Natural killer cell (primary cell): ENCODE measurements at places on chromosomes 3 and 15. TPM values are rescaled to one million over a fixed set of nuclear protein-coding genes. Genes with fewer than 3 reads are reported as not detected.

- no peak for DNase-seq
Observed at GRCh38 chr3:72319194-72320094, 528.8 kb downstream of the SHQ1 start.

GRCh38 chr15:53710906-53711305 lies 48.6 kb downstream of the WDR72 start:
- no peak for DNase-seq

ZNF660 gene
- total RNA-seq: 4.6 TPM

P2RY13 gene
- 6.5 TPM for total RNA-seq

SSR3 gene
- 60.7 TPM for total RNA-seq

DNAH12 gene
- total RNA-seq: 0.21 TPM

PHLDB2 gene
- total RNA-seq: 63.3 TPM

SEMA3G gene
- total RNA-seq: 0.07 TPM

GRCh38 chr3:113431811-113432210 lies 9.5 kb downstream of the CFAP44 start:
- DNase-seq: no peak

- no peak for DNase-seq
Observed at GRCh38 chr3:125161607-125162219, 50.8 kb downstream of the SLC12A8 start.

DNA sequence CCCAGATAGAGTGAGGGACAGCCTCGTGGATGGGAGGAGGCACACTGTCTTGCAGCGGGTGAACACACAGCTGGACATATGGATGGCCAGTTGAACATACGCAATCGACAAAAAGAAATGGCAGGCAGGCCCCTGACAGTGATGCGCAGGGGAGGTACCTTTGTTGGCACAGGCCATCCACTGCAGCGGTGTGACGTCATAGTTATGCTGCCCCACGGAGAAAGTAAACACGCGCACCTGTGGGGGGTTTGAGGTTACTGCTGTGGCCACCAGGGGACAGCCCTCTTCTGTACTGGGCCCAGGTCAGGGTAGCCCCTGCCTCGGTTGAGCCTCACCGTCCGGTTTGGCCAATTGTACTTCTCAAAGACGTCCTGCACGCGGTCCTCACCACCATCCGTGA lies 19.4 kb upstream of the TMEM115 start:
- DNase-seq: no peak

- no peak for DNase-seq
Observed at GRCh38 chr3:177057768-177058167, 139.5 kb downstream of the TBL1XR1 start.

DNA sequence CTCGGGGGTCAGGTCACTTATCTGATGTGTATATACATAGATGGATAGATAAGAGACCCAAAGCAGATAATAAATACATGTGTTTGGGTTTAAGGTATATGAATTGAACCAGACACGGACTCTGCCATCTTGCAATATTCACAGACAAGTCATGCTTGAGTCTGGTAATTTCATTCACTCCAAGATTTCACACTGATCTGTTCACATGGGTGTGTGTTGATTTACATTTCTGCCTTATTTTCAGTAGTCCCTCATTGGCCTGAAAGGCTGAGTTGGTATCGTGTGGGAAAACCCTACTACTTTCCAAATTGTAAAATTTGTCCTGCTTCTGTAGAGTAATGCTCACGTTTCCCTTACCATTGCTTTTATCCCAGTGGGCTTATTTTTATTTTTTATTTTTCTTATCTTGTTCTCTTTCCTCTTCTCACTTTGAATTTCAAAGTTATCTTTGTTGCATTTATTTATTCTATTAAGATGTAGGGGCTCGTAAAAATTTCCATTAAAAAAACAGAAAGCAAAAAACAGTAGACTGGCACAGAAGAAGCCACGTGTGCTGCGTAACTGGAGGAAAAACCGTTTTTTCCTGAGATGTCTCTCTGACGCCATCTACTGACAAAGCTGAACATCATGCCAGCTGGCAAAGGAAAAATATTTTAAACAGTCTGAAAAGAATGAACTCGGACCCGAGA lies 10.8 kb upstream of the MFSD1 start:
- DNase-seq: peak; percentile 78

GRCh38 chr15:86834115-86834863 lies 754.6 kb downstream of the AGBL1 start:
- DNase-seq: no peak

SLC6A20 gene
- total RNA-seq: 1.3 TPM

ZPLD1 gene
- total RNA-seq: not detected

DNA sequence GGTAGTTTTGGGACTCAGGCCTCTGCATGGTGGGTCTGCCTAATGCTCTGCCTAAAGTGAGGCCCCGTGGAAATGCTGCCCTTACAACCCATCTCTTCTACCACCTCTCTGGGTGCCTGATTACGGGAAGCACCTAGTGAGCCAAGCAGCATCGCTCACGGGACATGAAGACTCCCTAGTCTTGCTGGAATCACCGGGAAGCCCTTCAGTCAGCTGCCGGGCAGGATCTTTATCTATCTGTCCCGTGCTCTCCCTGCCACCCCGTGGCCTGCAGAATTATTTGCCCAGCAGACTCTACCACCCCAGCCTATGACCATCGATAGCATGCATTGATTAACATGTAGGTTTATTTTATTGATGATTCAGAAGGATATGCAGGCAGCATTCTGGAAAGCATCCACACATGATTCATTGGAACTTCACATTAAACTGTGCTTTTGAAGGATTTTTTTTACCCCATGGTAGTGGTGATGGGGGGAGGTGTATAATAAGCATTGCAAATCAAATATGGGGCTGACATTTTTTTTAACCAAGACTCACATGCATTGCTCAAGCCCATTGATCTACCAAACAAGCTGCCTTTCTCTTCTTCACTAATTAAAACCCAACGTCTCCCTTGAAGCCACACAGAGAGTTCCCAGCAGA lies 63.1 kb downstream of the ATP2B2 start:
- no peak for DNase-seq

- peak; percentile 1 for DNase-seq
Observed at GRCh38 chr3:163490119-163490518, 1588.2 kb downstream of the SI start.

TXNRD3 gene
- total RNA-seq: 1.1 TPM

MESP2 gene
- not detected for total RNA-seq

DNA sequence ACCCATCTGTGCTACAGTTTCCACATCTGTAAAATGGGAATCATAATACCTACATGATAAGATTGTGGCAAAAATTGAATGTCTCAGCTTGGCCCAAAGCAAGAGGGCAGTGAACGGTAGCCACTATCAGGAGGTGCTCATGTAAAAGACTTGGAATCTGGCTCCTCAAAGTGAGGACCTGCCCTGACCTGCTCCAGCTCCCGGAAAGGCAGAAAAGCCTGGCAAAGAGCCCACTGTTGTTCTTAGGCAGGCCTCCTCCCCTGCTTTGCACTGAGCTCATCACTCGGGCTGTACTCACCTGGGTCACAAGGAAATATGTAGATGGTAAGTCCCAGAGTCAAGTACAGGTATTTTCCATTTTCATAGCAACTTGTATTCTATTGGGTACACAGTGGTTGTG lies 250.7 kb upstream of the TBL1XR1 start:
- DNase-seq: no peak

DNA sequence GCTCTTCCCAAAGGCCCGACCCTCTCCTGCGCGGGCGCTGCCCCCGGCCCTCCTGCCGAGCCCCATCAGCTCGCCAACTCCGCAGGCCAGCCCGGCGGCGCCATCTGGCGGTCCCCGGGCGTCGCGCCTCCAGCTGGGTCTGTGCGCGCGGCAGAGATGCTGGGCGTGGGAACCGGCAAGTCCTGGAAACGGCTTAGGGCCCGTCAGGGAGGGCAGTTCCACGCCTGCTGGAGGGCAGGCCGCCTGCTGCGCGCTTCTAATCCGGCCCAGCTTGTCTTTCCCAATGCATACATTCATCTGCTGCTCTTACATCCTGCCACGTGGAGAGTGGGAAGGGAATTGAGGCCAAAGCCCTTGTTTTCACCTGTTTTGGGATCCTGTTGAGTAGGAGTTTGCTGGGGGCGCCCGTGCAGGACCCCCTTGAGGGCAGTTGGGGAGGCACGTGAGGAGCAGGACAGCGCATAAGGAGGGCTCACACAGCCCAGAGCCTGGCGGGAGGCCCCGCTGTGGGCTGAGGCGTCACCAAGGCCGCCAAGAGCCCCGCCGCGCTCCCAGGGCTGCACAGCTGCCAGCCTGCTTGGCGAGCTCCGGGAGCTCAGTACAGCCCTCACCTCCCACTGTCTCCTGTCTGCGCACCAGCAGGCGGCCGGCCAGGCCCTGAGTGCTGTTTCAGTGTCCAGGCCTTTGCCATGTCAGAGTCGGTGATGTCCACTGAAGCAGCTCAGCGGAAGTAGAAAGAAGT lies 165.6 kb downstream of the NSMCE3 start:
- DNase-seq: peak; percentile 73

DNA sequence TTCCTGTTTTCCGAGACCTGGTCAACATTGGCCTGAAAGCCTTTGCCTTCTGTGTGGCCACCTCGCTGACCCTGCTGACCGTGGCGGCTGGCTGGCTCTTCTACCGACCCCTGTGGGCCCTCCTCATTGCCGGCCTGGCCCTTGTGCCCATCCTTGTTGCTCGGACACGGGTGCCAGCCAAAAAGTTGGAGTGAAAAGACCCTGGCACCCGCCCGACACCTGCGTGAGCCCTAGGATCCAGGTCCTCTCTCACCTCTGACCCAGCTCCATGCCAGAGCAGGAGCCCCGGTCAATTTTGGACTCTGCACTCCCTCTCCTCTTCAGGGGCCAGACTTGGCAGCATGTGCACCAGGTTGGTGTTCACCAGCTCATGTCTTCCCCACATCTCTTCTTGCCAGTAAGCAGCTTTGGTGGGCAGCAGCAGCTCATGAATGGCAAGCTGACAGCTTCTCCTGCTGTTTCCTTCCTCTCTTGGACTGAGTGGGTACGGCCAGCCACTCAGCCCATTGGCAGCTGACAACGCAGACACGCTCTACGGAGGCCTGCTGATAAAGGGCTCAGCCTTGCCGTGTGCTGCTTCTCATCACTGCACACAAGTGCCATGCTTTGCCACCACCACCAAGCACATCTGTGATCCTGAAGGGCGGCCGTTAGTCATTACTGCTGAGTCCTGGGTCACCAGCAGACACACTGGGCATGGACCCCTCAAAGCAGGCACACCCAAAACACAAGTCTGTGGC lies 16.9 kb downstream of the TMEM43 start:
- DNase-seq: peak; percentile 54

DNA sequence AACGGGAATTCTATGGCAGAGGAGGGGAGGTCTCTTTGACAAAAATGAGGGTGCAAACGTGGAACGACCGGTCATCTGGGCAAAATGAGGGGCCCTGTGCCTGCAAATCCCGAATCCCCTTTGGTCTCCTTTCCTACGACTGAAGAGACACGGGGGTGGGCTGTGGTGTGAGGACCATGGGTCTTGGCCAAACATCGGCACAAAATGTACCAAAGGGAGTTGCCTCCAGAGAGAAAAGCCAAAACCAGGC lies 498 bp downstream of the ZNF280D start:
- DNase-seq: no peak

LRRC34 gene
- 0.48 TPM for total RNA-seq

DNA sequence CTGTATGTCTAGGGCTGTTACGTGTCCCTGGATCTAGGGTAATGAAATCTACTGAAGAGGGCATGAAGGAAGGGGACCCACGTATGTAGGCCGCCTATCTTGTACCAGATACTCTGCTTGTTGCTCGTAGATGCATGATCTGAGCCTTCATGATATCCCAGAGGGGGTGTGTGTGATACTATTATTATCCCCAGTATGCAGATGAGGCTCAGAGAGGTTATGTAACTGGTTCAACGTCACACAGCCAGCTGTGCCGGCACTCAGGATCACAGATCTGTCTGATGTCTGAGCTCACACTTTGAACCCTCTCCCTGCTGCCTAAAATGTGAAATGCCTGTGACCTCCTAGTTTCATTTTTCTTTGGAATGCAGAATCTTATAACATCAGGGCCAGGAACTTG lies 36.2 kb upstream of the SEC13 start:
- DNase-seq: no peak

- DNase-seq: no peak
Observed at GRCh38 chr15:47431501-47431900, 285.8 kb upstream of the SEMA6D start.

KNG1 gene
- total RNA-seq: not detected

GPR62 gene
- total RNA-seq: not detected

- no peak for DNase-seq
Observed at GRCh38 chr15:26711445-26711844, 61.4 kb downstream of the GABRB3 start.

- no peak for DNase-seq
Observed at GRCh38 chr3:159739166-159739565, 249.5 kb upstream of the IL12A start.

DNA sequence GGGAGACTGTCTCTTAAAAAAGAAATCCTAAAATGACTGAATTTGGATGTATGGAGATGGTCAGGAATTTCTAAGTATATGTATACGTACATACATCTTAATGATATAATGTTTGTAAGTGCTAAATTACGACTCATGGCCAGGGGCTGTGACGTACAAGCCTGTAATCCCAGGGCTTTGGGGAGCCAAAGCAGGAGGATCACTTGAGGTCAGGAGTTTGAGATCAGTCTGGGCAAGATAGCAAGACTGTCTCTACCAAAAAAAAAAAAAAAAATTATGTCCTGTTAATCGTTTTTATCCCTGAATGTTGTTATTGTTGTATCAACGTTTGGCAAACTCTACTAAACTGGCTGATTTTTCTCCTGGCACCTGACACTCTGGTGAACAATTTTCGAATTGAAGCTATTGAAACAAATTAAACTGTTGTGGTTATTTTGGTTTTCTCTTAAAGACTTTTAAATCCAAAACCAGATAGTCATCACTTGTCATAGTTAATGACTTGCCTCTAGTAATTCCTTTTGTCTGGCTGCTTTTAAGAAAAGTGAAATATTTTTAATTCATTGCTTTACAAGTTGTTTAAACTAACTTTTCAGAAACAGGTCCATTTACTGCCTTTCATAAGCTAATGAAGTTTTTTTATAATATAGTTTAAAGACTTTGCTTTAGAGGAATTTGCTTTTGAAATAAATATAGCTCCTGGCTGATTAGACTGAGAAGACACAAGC lies 7.0 kb downstream of the MORF4L1 start:
- DNase-seq: no peak

CSTA gene
- total RNA-seq: 3.1 TPM

EPB42 gene
- not detected for total RNA-seq

DNA sequence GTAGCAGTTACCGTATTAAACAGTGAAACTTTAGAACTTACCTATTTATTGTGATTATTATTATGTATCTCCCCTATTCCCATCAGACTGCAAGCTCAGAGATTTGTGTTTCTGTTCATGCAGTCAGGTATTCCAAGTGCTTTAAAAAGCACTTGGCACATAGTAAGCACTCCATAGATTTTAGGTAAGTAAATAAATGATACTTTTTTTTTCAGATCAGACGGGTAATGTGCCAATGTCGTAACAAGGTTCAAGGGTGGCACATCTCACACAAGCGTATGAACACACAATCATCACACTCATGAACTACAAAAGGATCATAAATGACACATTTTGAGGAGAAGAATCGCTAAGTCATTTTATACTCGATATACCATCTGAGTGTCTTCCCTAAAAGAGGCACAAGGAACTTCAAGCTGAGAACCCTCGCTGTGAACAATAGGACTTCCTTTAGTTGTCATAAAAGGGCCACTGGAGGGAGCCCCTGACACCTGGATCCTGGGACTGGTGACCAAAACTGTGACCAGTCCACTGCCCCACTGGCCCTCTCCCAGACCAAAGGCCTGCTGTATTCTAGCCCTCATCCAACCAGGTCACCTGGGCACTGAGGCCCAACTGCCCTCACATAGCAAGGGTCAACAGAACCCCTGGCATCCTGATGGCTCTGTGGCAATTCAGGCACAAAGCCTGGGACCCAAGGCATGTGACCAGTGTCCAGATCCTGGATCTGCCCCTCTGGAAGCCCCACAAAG lies 32.1 kb downstream of the KIF9 start:
- no peak for DNase-seq
